Fibroblast of skin of right biceps (primary cell): ENCODE measurements at places on chromosomes 16 and 17.

DNA sequence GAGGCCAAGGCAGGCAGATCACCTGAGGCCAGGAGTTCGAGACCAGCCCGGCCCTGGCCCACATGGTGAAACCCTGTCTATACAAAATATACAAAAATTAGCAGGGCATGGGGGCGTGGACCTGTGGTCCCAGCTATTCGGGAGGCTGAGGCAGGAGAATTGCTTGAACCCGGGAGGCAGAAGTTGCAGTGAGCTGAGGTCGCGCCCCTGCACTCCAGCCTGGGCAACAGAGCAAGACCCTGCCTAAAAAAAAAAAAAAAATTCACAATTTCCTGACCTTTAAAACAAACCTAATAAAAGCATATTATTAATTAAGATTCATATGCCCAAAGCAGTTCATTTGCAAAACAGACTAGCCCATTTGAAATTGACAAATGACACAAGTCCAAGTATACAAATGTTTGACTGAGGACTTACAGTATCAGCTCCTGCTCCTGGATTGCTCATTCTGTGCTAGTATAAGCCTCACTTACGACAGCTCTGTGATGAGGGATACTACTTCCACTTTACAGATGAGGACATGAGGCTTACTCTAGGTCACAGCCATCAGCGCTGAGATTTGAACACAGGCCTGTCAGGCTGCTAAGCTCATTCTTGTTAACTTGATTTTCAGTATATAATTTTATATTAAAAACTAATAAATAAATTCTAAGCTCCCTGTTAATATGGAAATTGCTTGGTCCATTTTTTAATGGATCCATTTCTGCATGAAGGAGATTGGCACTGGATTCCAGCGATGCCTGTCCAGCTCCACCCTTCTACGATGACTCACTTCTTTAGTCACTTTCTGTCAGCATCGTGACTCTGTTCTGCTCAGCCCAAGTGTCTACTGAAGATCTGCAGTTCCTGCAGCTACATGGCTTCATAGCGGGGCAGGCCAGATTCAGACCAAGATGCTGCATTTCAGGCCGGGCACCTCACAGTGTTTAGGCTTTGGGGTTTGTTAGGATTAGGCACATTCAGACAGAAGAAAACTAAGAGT, 88.2 kb downstream of the WDR59 start:
- DNase-seq = peak; percentile 51

DNA sequence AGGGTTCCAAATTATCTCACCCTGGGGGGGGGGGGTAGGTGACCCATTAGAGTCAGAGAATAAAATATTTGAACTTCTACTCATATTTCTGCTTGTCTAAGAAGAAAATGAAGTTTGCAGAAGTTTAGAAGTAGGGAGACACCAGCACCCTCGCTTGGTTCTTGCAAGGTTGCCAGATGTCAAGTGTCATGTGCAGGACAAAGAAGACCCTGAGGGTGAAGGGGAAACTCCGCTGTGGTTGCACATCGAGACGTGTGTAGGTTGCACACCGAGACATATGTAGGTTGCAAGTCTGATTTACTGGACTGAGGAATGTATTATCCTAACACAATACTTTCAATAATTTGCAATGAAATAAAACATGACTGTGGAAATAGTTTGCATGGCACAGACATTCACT, 42.4 kb upstream of the IRF8 start:
- no peak for DNase-seq

DNA sequence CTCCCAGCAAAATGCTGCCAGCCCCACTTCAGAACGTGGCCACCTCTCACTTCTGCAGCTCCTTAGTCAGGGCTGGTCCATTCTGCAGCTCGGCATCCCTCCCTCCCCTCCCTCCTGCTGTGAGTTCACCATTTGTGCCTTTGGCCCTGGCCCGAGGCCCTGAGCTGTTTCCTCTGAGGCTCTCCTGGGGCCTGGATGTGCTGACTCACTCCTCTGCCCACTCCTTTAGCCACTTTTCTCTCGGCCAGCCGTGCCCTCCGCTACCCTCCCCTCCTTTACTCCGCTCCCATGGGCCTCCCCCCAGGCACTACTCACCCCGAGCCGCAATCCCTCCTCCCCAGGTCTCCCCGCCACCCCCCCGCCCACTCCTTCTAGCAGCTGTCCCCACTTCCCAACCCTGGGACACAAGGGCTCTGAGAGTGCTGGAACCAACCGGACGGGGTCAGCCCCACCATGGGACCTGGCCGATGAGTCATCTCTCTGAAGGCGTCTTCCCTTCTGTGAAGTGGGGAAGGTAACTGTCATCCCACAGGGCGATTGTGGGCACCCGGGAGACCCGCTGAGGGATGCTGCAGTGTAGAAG, 11.5 kb downstream of the KCNG4 start:
- peak; percentile 74 for DNase-seq

DNA sequence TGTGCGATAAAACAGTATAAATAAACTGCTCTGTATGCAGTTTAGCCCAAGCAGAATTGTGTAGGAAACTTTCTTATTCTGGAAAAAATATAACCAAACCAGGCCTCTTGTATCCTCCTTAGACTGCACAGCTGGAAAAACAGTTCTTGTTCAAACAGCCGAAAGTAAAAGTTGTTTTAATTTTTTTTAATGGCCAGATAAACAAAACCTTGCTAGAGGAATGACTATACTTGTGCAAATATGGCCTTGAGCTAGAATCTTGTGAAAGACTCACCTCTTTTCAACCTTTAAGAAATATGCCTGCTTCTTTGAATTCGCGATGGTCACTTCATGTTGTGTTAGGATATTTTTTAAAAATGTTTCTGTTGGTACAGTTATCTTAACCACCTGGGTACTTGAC, 114.5 kb upstream of the MAF start:
- DNase-seq = no peak

- DNase-seq = peak; percentile 33
Measured at GRCh38 chr17:17783116-17783824, 53.5 kb downstream of the SREBF1 start.

GRCh38 chr16:4691666-4692412, 1.5 kb upstream of the NUDT16L1 start:
- no peak for DNase-seq

DNA sequence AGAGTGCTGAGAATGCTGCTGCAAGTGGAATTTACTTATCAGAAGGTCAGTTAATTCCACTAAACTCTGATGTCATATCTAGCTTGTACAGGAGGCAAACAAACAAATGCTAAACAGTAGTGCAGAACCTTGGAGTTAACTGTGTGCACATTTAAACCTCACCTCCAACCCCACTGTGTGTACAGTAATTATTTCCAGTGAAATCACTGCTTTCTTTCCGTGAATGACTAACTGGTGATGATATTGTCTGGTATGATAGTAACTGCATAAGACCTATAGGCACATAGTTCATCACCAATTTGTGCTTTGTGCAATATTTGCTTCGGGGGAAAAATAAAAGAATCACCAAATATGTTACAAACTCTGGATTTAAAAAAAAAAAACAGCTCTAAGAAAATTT, 492.5 kb upstream of the HSBP1 start:
- peak; percentile 61 for DNase-seq

DNA sequence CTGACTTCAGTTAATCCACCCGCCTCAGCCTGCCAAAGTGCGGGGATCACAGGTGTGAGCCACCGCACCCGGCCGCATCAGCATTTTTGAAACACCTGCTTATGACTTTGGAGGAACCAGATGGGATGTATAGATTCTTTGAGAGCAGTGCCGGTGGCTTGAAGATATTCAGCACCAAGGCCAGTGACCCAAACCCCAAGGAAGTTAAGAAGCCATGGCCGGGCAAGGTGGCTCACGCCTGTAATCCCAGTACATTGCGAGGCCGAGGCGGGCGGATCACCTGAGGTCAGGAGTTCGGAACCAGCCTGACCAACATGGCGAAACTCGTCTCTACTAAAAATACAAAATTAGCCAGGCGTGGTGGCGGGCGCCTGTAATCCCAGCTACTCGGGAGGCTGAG, 43.9 kb downstream of the TRARG1 start:
- peak; percentile 15 for DNase-seq

GRCh38 chr16:73831220-73831619, 465.4 kb upstream of the PSMD7 start:
- DNase-seq = no peak

DNA sequence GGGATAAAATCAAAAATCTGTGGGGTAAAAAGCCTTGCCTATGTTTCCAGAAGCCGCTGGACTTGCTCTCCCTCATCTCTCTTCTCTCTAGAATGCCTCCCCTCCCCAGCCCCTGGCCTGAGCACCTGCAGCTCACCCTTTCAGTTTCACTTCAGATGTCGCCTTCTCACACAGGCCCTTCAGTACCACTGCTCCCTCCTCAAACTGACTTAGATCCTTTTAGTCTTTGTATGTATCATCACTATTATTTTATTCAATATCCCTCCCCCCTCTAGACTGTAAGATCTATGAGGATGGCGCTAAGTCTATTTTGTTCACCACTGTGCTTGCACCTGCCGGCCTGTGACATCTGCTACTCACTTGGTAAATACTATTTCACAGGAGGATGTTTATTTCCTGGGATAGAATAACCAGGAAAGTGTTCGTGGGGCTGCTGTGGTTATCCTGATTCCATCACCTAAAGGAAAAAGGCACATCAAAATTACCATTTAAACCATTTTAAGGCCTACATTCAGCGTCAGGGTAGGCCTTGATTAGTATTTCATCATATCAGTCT, 122.3 kb downstream of the MRTFB start:
- DNase-seq = no peak

DNA sequence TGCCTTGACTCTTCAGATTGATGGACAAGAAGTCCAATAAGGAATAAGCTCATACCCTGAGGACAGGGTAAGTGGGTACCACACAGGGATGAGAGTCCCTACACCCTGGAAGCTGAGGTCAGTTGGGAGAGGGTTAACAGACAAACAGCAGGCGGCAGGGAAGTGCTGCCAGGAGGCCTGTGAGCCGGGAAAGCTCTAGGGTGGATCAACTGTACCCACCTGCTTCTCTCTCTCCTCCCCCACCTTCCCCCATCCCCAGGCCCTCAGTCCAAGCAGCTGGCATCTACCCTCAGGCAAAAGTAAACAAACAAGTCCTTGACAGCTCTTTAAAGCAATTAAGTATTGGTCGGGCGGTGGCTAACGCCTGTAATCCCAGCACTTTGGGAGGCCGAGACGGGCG, 20.7 kb upstream of the MYLK3 start:
- DNase-seq = no peak

DNA sequence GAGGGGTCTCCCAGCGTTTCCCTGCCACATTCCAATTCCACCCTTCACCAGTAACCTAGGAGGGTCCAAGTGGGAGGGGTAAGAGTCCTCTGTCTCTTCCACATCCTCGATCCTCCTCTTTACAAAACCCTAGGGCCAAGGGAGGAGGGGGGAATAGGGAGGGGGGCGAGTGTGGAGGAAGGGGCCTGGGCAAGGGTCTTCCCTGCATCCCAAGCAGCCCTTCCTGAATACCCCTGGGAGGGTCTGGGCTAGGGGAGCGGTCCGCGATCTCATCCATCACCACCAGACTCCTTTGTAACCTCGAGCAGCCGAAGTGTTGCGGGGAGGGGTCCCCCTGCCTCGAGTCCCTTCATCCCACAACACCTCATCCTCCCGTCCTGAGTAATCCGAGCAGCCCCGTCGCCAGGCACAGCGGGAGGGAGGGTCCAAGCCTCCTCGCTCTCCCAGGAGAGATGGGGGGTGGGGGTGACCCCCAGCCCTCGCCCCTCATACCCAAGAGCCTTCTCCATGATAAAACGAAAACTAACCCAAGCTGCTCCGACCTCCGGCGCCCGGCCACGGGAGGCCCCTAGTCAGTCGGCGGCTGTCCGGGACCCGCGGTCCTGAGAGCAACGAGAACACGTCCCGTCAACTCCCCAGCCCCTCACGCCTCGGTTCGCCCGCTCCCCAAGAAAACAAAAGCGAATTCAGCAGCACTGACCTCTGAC, 502 bp downstream of the SMPD3 start:
- DNase-seq = no peak

- DNase-seq = no peak
Measured at GRCh38 chr16:70747703-70748631, 53.0 kb downstream of the VAC14 start.

DNA sequence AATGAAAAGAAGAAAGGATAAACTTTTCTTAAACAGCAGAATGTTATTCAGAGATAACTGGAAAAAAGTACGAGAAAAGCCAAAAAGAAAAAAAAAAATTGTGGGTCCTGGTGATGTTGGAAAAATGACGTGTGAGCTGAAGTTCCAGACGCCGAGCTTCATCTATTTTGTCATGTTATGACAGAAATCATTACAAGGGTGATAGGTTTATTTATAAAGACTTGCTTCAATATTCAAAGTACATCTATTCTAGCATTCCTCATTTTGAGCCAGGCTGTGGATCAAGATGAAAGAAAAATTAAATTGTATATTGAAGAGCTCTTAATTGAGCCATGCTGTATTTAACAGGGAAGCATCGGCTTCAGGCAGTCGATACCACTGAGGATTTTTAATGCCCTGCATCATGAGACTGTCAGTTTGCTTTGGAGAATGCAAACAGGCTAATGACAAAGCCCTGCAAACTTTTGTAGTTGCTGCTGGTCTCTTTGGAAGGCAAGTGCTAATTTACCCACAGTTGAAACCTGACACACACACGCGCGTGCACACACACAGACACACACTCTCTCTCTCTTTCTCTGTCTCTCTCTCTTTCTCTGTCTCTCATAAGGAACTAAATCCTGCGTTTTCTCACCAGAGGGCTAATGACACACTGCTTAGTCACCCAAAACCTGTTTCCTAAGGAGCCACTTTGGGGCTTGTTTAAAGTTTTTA, 110.7 kb downstream of the WWOX start:
- peak; percentile 23 for DNase-seq

DNA sequence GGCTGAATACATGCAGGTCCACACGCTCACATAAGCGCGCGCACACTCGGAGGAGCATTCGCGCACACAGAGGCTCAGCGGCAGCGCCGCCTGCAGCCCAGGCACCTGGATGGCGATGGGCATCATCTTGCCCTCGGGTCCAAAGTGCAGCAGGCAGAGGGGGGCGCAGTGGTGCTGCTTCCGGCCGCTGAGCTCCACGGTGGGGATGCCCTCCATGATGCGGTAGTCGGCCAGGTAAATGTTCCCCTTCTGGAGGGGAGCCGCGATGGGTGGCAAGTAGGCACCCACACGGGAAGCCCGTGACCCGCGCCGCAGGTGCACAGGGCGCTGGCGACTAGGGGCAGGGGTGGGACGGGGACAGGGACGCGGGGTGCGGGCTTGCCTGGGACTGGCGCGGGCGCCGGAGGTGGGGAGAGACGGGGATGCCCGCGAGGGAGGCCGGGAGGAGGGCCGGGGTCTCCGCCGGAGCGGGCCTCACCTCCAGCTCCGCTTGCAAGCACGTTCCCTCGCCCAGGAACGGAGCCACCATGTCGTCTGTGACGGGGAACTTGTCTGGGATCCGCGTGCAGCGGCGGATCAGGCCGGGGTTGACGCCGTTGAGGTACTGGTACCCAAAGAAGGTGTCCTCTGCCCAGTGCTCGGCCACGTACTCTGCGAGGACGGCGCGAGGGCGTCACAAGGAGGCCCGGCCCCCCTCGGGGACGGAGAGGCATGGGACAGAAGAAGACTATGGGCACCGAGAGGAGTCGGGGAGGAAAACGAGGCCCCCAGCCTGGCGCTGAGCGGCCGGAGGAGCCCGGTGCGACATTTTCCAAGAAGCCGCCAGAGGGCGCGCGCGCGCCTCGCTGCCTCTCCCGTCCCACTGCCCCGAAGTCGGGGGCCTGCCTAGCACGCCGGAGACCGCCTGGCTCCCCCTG, 8.0 kb downstream of the ALOX12B start:
- DNase-seq = peak; percentile 42

GRCh38 chr16:14181371-14182050, 110.4 kb downstream of the MRTFB start:
- DNase-seq = peak; percentile 87
